A172 (cell line): ENCODE measurements at places on chromosomes 2 and 18. TPM values are rescaled to one million over a fixed set of nuclear protein-coding genes. Genes with fewer than 3 reads are reported as not detected.

The CCDC178 gene
- total RNA-seq: not detected in 2 replicates

DNA sequence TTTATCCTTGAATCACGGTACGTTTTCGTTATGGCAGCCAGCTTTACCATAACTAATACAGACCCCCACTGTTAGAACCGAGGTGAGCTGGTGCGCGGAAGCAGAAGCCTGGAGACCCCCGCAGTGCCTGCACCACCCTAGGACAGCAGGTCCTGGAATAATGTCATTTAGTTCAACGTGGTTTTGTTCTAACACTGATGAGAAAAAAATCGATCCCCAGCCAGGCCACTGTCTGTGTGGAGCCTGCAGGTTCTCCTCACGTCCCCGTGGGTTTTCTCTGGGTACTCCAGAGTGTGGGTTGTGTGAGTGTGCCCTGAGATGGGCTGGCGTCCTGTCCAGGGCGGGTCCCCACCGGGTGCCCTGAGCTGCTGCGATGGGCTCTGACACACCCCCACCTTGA, 69.9 kb upstream of the ST3GAL5 start:
- DNase-seq: no peak

- DNase-seq: no peak
Measured at GRCh38 chr2:241733391-241734207, 831 bp upstream of the D2HGDH start.

- DNase-seq: no peak
Measured at GRCh38 chr2:218400930-218401881, 1.5 kb downstream of the CTDSP1 start.

DNA sequence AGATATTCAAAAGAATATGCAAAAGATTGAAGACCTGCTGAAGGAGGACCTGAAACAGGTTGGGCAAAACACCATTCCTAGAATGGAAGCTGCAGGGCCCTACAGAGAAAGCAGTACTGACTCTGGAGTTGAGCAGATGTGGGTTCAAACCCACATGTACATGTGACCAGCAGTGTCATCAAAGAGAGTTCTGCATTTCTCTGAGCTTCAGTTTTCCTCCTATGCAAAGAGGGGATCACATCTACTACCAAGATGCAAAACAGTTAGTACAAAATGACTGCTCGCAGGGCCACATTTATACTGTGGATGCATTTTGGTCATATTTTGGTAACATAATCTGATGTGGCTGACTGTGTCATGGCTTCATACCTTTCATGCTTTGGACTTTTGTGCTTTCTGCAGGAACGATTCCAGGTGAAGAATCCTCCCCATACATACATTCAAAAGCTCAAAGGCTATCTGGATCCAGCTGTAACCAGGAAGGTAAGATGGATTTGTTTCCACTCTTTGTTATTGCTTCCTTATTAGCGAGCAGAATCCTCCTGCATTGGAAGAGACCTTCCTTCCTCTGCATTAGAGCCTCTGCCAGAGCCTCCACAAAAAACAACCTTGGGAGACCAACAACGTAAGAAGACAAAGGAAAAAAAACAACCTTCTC, 174.8 kb downstream of the PRPF40A start:
- no peak for DNase-seq

- DNase-seq: no peak
Measured at GRCh38 chr2:202005272-202005887, 28.3 kb upstream of the FZD7 start.

DNA sequence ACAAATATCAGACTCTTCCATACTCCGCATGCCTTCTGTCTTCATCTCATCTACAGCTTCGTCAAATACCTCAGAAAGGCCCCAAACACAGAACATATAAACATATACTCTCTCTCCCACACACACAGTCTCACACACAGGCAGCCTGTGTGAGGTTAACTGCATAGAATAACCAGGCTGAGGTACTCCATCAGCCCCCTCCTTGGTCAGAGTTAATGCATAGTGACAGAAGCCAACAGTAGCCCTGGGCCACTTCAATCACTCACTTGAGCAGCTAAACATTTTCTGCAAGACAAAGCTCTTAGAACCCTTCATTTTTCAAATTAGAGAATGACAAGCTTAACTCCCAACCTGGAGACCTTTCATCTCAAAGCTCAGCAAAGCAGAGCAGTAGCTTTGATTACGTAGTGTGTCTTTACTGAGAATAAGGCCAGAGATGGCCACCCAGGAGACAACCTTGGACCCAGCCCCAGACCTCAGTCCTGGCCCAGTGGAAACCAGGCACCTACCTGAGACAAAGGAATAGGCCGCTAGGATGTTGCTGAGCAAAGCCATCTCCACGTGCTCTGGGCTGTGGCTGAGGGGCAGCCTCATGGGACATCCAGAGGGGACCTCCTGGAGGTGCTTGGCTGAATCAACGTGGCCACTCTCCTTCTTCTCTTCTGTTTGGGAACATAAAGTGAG, 43.0 kb downstream of the EVA1A start:
- no peak for DNase-seq

GRCh38 chr2:45067859-45068570, 58.8 kb upstream of the SIX2 start:
- no peak for DNase-seq

GRCh38 chr2:194104687-194105086, 1552.3 kb upstream of the SLC39A10 start:
- DNase-seq: no peak
